Stimulated activated CD4-positive, alpha-beta T cell treated with anti-CD3 and anti-CD28 coated beads, Interleukin-12 subunit alpha, Interleukin-12 subunit beta, amount 100 ng/mL, for 48 hours (primary cell): ENCODE measurements at places on chromosomes 4 and X.

DNA sequence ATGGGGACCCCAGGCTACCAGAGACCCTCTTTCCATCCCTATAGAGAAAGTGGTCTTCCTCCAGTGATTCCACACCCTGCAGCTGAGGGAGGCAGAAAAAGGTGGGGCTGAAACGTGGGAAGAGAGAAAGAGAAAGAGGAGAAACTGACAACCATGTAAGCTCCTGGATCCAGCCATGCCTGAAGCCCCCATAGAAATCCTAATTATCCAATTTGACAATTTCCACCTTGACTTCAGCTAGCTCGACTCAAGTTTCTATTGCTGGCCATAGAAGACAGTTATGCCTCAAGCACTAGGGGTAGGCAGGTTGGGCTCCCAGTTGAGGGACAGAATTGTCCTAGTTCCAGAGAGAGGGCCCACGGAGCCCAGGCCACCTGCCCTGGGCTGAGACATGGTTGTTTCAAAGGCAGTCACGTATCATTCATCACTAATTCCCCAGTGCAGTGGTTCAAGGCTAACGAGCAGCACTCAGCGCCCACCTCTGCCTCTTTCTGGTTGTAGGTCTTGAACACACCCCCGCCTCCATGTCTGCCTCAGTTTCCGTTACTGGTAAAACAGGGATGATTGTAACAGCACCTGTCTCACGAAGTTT lies 39.8 kb upstream of the ASMTL start:
- DNase-seq = no peak

GRCh38 chrX:77404419-77404818 lies 42.8 kb upstream of the FGF16 start:
- DNase-seq = no peak

- no peak for DNase-seq
These were observed 340.1 kb upstream of the NR3C2 start for GRCh38 chr4:148782284-148782683.

GRCh38 chrX:107728371-107729099 lies 47.1 kb downstream of the TSC22D3 start:
- no peak for DNase-seq
